ENCODE measurements at places on chromosomes 16 and 17.

DNA sequence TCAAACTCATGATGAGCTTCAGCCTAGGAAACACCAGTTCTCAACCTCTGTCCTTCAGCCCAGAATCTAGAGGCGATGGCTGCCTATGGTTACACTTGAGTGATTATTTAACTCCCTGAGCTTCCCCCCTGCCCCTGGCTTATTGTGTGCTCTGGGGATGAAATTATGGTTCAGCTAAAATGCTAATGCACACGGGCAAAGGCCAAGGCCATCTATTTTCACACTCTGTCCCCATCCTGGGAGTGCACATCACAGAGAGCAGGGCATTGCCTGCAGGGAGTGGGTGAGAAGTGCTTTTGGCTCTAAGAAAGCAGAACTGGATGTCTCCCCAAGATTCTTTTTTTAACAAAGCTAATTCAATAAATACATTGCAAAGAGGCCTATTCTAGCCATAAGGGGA is 21.6 kb upstream of the CACNG5 start:
- no peak for DNase-seq

DNA sequence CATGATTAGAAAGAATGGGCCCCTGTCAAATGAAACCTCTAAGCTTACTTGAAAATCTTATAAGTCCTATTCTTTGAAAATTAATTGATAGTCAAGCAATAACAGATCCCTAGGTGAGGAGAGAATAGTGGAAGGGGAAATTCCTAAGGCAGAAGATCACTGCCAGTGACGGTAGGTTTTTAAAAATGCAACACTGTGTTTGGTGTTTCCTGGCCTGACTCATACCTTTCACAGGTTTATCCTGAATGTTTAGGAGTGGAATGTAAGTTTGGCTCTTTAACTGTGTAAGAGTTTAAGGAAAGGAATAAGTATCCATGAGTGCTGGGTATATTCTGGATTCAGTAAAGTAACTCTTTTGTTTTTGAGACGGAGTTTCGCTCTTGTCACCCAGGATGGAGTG is 23.8 kb downstream of the HAPSTR1 start:
- no peak for DNase-seq

- no peak for DNase-seq
Measured at GRCh38 chr16:3490911-3491629, 4.2 kb downstream of the C16orf90 start.

DNA sequence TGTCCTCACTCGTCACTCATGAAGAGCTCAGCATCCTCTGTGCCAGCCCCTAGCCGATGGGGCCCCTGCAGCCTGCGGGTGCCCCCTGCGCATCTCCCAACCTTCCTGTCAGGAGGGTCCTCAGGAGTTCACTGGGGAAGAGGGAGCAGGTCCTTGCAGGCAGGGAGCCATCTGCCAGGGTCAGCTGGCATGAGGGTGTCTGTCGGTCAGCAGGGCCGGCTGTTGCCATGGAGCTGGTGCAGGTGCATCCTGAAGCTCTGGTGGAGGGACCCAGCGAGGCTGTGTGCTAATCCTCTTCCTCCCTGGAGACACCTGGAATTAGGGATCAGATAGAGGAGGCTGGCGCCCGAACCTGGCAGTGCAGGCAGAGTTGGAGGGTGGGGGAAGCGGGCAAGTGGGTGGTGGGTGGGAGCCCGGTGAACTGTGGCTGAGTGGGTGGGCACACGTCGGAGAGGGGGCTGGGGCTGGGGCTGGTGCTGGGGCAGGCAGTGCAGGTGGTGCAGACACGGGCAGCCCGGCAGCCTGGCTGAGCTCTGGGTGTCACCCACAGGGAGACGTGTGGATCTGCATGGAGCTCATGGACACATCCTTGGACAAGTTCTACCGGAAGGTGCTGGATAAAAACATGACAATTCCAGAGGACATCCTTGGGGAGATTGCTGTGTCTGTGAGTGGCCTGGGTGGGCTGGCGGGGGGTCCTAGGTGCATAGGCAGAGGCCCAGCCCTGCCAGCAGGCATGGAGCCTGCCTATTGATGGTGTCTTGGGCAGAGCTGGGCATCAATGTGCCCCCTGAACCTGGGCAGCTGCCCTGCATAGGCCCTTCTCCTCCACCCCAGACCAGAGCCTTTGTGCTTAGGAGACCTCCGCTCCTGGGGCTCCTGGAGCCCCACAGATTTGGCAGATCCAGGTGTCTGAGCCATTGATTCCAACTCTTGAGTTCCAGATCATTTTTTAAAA is 17.4 kb downstream of the MAP2K3 start:
- DNase-seq = no peak

- DNase-seq = no peak
Measured at GRCh38 chr16:15836965-15837611, 19.7 kb downstream of the MYH11 start.
